ENCODE measurements at places on chromosomes 2 and 18.

- no peak for DNase-seq
Measured at GRCh38 chr2:6814869-6815268, 50.8 kb downstream of the CMPK2 start.

- DNase-seq = no peak
Measured at GRCh38 chr18:43794363-43794762, 517.1 kb upstream of the SYT4 start.

GRCh38 chr2:19944205-19944845, 42.5 kb upstream of the TTC32 start:
- DNase-seq = no peak

GRCh38 chr2:222281506-222281905, 17.3 kb downstream of the PAX3 start:
- no peak for DNase-seq
